Mesenchymal stem cell (in vitro differentiated cells and primary cell): ENCODE measurements at places on chromosomes 5 and 9.

- DNase-seq = no peak
Observed at GRCh38 chr9:130589754-130590153, 10.4 kb downstream of the FUBP3 start.

GRCh38 chr9:135764731-135765130, 62.7 kb downstream of the KCNT1 start:
- no peak for DNase-seq

DNA sequence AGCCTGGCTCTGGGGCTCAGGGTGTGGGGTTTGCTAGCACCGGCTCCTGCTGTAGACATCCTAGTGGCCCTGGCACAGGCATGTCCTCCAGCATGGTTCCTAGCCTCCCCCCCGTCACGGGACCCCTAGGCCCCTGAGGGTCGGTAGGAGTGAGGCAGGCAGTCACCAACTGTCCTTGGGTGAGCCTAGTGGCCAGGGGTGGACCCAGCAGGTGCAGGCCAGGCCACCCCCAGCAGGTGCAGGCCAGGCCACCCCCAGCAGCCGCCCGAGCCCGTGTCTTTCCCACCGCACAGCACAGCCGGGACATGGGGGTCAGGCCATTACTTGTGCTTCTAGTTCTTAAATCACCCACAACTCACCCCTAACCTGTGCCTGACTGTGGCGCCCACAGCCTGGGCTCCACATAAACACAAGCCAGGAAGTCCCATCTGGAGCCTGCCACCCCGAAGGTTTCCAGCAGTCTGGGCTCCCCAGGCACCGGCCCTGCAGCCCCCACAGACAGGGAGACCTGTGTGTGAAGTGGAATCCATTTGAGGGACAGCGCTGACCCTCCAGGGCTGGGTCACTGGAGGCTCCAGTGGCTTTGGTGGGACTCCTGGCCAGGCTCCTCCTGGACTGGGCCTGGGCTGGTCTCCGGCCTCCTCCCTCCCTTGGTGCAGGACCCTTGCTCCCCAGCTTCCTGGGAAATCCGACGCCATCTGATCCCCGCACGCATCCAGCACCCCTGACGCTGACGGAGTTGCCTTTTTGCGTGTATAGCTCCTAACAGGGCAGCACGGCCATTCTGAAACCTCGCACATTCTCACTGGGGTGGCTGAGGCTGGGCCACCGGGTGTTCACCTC, 114.1 kb upstream of the LPCAT1 start:
- DNase-seq = no peak

- no peak for DNase-seq
Observed at GRCh38 chr5:96816411-96816939, 8.7 kb upstream of the ERAP1 start.
